CMK (cell line): ENCODE measurements at places on chromosomes 1 and 21.
A peak's percentile ranks its signal among the peaks of the same experiment; 100 is the strongest.

DNA sequence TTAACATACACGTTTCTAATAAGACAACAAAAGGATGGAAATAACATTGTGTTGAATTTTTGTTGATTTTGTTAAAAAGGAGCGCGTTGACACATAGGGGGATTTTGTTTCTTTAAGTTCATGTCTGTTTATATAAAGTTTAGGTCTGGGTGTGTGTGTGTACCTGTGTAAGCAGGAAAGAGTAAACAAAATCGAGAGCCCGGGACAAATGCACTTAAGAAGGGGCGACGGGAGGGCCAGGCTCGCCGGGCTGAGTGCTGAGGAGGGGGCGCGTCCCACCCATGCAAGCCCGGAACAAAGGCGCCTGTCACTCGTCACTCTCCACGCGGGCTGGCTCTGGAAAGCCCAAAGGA, 28.8 kb upstream of the TRIM17 start:
- DNase-seq: no peak

DNA sequence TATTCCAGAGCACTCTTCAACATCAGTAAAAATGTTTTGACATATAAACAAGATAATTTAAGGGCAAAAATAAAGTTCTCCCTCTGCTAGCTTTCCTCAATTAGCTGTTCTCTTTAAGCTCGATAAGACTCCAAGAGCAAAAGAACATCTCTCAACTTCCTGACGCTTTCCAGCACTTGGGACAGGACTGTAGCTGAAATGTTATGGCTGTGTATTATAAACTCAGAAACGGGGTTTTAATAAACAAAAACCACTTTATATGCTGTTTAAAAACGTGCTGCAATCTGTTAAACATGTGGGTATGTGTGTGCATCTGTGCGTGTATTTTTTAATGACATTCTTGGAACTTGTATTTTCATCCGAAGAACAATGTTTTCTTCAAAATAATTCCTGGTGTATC, 71.5 kb upstream of the RGS2 start:
- no peak for DNase-seq

GRCh38 chr1:85884372-85885035, 176.3 kb upstream of the ZNHIT6 start:
- no peak for DNase-seq

DNA sequence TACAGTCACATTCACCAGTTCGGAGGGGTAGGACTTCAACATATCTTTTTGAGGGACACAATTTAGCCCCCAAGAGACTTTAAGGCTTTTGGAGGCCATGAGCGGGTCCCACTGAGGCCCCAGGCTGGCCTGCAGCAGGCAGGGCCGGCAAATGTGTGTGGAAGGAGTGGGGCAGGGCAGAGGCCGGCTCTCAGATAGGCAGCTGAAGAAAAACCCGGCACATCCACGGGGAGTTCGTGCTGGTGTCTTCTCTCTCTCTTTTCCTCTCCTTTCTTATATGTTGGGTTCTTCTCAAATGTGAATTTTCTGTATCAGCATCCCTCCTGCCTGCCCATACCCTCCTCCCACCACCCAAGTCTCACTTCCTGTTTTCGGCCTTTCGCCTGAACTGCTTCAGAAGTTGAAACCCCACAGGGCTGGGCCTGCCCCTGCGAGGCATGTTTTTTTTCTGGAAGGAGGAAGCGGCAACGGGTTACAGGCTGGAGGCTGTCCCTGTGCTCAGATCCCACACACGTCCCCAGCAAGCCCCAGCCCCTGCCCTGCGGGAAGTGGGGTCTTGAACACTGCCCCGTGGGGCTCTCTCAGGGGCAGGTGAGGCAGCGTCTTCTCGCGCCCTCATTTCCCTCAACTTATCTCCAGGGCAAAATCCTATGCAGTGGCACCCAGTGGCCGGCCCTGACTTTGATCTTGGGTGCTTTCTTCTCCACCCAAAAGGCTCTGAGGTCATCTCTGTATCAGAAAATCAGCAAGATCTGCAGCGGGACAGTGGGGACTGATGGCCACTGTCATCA, 9.7 kb upstream of the UMODL1 start:
- peak; percentile 69 for DNase-seq

DNA sequence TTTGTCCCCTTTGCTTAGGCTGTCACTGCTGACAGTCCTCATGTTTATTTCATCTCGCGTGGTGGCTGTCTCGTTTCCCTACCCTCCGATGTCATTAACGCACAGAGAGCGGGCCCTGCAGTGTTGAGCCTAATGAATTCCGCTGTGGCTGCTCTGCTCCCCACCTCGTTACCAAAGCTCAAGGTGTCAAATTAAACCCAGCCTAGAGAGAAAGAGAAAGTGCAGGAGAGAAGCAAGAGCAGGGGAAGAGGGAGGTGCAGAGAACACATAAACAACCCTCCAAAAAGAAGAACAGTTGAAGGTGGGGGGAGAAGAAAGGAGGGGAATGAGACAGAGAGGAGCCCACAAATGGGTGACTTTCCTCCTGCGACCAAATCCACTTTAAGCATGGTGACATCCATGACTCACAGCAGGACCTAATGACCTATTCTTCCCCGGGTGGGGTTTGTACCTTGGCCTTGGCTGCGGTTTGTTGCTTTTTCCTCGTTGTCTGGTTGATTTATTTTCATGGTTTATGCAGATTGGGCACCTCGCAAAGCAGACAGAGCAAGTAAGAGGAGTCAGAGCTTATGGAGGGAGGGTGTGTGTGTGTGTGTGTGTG, 92.5 kb downstream of the PBX1 start:
- no peak for DNase-seq

- DNase-seq: no peak
Measured at GRCh38 chr1:81432654-81433109, 368.1 kb upstream of the ADGRL2 start.

- DNase-seq: no peak
Measured at GRCh38 chr1:196317535-196318522, 290.4 kb downstream of the KCNT2 start.

- no peak for DNase-seq
Measured at GRCh38 chr1:70427976-70428375, 16.9 kb downstream of the CTH start.

GRCh38 chr1:186323865-186324264, 51.2 kb downstream of the TPR start:
- DNase-seq: no peak

- no peak for DNase-seq
Measured at GRCh38 chr21:19350286-19350685, 946.7 kb upstream of the TMPRSS15 start.

DNA sequence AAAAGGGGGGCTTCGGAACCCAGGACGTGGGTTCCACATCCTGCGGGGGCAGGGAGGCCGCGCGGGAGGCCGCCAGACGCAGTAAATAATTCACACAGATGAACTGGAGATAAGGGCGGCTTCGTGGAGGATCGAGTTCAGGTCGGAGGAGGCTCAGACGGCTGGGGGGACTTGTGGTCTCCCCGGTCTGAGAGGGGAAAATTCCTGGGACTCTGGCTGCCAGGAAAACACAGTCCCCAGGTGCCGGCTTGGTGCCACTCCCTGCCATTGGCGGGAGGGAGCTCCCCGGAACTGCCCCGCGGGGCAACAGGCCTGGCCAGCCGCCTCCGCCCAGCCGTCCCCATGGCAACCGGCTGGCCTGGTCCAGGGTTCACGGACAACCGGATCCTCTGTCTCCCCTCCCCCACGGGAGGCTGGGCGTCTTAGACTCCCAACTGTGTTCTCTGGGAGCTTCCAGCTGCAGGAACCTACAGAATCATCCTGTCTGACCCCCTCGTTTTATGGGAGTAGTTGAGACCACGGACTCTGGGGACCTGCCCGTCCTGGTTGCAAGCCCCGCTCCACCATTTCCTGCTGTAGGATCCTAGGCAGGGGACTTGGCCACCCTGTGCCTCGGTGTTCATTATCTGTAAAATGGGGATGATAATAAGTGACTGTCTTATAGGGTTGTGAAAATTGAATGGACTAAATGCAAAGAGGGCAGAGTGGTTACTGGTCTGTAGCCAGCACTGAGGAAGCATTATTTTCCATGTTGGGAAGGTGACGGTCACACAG, 9.6 kb downstream of the CAMK2N1 start:
- DNase-seq: no peak

- DNase-seq: no peak
Measured at GRCh38 chr1:197126691-197127090, 19.8 kb downstream of the ASPM start.

DNA sequence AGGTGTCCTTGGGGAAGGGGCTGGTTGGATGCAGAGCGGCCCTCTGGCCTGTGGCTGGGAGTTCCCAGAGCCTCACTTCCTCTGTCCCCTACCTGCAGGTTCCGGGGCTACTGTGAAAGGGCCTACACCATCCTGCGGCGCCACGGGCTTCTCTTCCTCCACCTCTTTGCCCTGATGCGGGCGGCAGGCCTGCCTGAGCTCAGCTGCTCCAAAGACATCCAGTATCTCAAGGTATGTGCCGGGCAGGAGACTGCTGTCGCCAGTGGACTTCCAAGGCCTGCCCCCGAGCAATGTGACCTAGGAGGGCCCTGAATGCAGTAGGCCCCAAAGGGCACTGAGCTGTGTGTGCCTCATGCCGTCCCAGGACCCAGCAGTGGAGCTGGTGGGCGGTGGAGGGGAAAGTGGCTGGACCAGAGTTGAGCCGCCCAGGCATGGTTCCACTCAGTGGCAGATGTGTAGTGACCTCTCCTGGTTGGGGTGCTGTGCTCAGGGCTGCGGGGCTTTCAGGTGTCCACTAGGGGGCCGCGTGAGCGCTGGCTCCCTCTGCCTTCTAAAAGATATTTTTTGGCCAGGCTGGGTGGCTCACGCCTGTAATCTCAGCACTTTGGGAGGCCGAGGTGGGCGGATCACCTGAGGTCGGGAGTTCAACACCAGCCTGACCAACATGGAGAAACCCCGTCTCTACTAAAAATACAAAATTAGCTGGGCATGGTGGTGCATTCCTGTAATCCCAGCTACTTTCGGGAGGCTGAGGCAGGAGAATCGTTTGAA, 73.4 kb downstream of the PIK3CD start:
- peak; percentile 54 for DNase-seq

DNA sequence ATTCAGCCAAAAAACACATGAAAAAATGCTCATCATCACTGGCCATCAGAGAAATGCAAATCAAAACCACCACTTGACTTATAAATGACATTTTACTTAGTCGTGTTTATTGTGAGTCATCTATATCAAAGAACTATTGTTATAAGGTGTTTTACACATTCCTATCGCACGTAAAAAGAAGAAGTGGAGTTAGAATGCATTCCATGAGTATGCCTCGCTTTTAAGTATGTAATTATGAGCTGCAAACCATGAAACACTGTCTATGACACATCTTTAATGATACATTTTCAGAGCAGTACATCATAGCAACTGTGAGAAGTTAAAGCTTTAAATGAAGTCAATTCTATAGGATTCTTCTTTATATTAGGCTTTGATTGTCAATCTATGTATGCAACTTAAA, 614.3 kb upstream of the ADAMTS5 start:
- DNase-seq: no peak

DNA sequence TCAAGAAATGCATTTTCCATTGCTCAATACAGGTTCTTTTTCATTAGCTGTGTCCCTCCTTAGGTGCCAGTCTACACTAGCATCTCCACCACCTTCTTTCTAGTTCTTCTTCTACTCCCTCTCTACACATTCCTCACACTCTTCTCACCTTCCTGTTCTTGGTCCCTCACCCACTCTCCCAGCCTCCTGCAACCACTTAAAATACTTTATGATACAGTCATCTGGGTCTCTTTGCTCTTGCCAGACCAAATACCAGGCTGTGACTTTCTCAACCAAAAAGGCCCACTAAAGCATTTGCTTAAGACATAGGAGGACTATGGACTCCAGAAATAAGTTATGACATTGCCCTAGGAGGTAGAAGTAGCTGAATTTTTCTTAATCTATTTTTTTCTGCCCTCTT, 35.1 kb downstream of the PIGM start:
- DNase-seq: no peak

GRCh38 chr1:232329103-232329813, 300.7 kb downstream of the SIPA1L2 start:
- DNase-seq: no peak

DNA sequence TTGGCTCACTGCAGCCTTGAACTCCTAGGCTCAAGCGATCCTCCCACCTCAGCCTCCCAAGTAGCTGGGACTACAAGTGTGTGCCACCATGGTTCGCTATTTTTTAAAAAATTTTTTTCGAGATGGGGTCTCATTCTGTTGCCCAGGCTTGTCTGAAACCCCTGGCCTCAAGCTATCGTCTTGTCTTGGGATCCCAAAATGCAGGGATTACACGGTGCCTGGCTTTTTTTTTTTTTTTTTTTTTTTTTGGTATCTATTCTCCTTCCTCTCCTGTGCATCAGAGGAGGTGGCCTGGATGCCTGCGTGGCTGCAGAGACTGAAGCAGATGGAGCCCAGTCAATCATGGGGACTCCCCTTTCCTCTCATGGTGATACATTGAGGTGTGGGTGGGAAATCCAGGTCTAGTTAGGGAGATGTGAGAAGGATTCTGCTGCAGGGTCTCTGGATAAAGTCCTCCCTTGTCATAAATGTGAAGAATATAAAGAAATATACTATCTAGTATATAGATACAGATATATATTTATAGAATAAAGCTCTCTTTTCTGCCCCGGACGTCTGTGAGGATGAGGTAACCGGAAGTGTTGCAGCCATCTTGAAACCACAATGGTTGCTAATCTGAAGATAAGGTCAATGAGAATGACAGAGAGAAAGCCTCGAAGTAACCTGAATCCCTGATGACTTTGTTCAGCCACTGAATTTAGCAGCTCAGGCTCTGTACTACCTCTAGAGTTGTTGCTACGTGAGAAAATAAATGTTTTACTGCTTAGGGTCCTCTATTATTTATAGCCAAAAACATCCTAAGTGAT, 19.5 kb upstream of the RGSL1 start:
- DNase-seq: peak; percentile 30

GRCh38 chr1:157030728-157031127, 14.8 kb downstream of the ARHGEF11 start:
- no peak for DNase-seq

- no peak for DNase-seq
Measured at GRCh38 chr1:30864681-30865080, 43.9 kb downstream of the SDC3 start.

DNA sequence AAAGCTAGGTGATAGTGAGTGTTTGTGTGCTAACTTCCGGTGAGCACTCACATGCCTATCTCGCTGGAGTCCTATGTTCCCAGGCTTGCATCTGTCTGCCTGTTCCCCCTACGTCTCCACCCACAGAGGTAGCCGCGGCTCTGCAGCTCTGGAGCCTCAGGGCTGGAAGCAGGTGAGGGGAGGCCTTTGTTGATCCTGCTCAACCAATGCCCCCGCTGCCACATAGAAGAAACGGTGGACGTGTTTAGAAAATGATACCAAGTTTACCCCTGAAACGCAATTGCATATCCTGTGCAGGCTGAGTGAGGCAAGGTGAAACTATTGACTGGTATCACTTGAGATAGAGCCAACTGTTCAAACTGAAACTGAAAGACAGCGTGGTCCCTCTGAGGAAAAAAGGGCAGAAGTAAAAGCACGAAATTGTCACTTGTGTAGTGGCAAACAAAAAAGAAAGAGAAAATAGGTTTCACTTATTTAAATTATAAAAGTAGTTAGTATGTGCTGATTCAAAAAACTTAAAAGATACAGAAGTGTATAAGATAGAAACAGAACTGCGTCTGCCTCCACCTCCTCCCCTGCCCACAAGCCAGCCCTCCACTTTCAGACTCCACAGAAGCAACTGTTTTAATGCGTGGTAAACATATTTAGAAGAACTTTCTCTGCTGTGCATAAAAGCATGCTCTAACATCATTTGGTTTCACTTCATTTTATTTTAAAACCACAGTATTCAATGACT, 38.6 kb upstream of the ETS2 start:
- DNase-seq: no peak
